ENCODE measurements at places on chromosomes 4 and X.

GRCh38 chr4:36326476-36327029, 45.1 kb downstream of the DTHD1 start:
- DNase-seq = no peak

- no peak for DNase-seq
Measured at GRCh38 chrX:130728208-130728607, 174.8 kb downstream of the ENOX2 start.

- DNase-seq = no peak
Measured at GRCh38 chr4:80535551-80535950, 200.0 kb downstream of the CFAP299 start.

GRCh38 chr4:6273661-6273990, 4.0 kb downstream of the WFS1 start:
- DNase-seq = no peak

GRCh38 chr4:173489514-173489913, 40.5 kb downstream of the HAND2 start:
- DNase-seq = no peak

DNA sequence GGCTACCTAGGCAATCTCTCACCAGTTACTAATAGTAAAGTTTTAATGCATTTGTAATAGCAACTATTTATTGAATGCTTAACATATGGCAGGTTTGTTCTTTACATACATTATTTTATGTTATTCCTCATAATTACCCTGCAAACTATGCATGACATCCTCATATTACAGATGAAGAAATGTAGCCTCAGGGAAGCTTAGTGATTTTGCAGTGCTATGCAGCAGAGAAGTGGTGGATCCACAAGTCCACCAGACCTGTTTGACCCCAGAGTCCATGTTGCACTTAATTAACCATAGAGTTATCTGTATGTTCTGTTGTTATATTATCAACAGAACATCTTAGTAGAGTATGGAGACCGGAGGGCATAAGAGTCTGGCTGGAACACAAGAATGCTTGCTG, 78.7 kb downstream of the TRPC5 start:
- DNase-seq = no peak

DNA sequence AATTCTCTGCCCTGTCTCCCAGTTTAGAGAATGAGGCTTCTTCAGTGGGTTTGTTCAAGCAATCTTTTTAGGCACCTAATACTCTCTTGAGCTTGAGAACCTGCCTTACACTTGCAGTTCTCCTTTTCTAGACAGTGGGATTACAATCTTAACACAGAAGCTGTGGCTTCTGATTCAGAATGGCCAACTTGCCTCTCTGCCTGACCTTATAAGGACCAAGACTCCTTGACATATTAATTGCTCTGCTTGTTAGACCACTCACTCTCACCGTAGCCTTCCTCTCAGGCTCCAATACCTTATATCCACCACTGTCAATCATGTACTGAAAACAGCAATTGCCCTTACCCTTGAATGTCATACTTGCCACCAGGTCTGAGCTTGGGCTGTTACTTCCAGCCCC, 338.7 kb upstream of the MAOA start:
- DNase-seq = no peak

DNA sequence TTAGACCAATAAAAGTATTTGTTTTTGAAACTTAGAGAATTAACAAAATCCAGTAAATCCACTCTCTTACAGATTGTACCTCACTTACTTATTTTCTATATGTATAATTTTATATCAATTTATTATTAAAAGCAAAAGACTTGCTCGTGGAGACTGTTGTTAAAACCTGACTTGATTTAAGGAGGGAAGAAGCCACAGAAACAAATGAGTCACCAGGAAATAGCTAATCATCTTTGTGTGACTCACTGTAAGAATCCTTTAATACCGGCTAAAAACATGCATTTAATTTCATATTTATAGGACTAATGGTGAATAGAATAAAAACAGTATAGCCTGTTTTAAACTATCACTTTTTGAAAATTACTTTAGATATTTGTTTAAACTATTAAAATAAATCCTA, 29.9 kb upstream of the UBE2NL start:
- no peak for DNase-seq

DNA sequence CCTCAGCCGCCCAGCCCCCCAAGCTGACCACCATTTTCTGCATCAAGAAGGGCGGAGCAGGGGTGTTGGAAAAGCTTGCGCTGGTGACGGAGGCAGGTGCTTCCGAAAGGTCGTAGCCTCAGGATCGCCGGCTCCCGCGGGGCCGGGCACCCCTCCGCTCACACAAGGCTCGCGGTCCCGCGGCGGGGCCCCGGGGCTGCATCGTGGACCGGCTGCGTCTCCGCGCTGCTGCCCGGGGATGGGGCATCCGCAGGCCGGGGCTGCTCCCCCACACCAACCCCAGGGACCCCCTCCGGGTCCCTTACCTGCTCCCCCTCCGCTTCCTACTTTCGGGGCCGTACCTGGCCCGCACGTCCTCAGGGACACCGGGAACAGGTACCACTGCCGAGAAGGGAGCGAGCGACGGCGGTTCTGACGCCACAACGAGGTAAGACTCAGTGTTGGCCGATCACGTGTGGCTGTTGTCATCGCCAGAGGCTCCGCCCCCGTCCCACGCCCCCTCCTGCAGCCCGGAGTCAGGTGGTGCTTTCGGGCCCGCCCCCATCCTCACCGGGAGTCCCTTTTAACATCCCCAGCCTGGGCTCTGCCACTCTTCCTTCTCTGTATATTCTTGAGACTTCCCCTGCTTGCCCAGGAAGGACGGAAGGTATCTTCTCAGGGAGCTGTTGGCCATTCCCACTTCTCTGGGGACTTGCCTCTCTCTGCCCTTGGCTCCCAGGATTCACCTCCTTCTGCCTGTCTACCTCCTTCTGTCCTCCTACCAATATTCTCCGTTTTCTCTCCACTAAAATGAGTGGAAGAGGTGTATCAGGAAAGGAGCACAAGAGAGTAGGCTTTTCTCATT, at the start of gene BEX2:
Gene BEX2, minus strand, starts transcription at position 436 of the 844 bp plus-strand sequence. CDS start 1,014 bp downstream, outside the sequence.
- DNase-seq = no peak

DNA sequence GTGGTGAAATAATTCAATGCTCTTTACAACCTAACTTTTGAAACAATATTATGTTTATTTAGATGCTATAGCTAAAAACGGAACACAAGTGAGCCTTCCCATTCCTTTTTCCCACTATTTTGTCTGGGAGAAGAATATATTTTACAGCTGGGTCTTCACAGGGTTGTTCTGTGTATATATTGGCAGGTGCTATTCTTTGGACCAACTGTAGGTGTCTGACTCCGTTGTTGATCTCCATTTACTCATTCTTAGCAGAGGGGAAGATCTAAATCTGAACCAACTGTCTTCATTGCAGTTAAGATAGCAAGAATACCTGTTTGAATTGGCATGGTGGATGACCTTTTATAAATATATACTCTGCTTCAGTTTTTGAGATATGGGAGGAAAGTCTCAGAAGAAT, 257.4 kb downstream of the CFAP299 start:
- no peak for DNase-seq

DNA sequence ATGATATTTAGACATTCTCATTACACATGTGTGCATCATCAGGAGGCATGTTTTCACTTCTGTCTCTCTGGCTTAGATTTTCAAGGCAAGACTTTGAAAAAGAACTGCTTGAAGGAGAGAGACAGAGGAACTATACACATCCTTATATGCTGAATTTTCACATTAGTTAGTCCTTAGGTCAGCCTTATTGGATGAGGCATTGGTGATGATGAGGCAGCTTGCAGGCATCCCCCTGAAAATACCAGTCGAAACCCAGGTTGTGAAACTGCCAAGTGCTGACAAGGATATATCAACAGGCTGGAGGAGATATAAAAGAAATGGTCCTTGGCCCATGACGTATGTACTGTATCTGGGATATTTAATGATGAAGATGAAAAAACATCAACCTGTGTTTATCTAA, 297.2 kb upstream of the AADAT start:
- no peak for DNase-seq

GRCh38 chr4:113499696-113500095, 261.8 kb downstream of the CAMK2D start:
- DNase-seq = no peak

DNA sequence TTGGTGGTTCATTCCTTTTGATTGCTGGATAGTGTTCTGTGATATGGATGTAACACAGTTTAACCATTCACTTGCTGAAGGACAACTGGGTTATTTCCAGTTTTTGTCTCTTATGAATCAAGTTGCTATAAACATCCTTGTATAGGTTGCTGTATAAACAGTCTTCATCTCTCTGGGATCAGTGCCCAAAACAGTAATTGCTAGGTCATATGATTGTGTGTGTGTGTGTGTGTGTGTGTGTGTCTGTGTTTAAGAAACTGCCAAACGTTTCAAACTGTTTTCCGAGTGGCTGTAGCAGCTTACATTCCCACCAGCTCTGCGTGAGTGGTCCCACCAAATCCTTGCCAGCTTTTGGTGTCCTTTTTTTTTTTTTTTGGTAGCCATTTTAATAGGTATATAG, 60.4 kb downstream of the F11 start:
- no peak for DNase-seq

DNA sequence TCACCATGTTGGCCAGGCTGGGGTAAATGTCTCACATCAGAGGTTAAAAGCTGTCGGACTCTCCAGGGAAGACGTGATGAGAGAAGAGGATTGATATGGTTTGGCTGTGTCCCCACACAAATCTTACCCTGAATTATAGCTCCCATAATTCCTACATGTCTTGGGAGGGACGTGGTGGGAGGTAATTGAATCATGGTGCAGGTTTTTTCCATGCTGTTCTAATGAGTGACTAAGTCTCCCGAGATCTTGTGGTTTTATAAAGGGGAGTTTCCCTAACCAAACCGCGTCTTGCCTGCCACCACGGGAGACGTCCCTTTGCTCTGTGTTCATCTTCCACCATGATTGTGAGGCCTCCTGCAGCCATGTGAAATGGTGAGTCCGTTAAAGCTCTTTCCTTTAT, 64.4 kb downstream of the ASMT start:
- no peak for DNase-seq

DNA sequence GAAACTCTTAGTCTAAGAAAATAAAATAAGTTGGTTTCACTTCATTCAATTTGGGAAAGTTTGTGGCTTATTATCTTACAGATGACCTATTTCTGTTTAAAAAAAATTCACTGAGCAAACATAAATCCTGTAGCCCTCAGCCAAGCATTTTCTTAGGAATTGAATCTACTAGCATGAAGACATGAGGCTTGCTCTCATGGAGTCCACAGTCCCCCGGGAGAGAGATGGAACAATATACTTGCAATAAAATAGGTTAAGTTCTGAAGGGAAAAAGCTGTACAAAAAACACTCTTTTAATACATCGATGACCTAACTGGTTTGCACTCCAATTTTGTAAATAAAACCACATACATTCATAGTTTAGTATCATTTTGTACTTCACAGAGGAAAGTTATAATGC, 642.6 kb upstream of the FAM241A start:
- DNase-seq = no peak

DNA sequence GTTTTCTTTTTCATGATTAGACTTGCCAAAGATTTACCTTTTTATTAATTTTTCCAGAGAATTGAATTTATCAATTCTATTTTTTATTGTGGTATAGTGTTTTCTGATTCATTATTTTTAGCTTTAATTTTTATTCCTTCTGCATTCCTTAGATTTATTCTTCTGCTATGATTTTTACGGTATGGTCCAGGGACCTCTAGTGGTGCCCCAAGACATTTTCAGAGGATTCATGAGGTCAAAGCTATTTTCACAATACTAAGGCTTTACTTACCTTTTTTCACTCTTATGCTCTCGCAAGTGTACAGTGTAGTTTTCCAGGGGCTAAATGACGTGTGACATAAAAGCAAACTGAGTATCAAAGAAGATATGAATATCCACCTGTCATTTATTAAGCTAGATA, 8.0 kb downstream of the RADX start:
- no peak for DNase-seq

DNA sequence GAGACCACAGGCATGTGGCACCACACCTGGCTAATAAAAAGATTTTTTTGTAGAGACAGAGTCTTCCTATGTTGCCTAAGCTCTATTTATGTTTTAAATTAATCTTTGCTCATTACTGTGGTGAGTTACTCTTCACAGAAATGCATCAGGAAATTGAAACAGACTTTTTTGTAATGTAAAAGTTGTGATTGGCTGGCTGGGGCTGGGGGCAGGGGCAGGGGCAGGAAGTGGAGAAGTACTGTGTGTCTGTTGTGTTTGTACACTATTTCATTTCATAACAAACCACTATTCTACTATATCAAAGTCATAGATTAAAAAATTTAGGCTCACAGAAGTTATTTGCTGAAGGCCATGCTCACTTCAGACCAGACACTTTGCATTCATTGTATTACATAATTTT, 19.1 kb upstream of the ABRAXAS1 start:
- DNase-seq = no peak

GRCh38 chrX:253451-254297, 27.5 kb upstream of the PLCXD1 start:
- no peak for DNase-seq

- DNase-seq = no peak
Measured at GRCh38 chr4:160110891-160111290, 1008.0 kb downstream of the RAPGEF2 start.

GRCh38 chr4:119097282-119097900, 38.2 kb upstream of the MYOZ2 start:
- no peak for DNase-seq

- DNase-seq = no peak
Measured at GRCh38 chr4:84901740-84902281, 64.7 kb downstream of the WDFY3 start.

DNA sequence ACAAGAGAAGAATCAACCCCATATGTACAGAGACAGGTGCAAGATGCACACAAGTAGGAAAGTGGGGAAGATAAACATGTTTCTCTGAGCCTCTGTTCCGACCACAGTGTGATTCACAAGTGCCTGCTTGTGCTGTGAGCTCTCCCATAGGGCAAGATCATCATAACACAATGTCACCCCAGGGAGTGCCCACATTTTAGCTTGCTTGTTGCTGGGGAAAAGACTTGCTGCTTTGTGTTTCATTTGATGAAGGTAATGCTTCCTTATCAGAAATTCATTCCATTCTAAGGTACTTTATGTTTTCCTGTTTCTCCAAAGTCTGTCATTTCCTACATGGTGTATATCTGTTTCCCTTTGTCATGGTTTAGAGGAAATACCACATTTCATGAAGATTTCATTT, 304.5 kb upstream of the DIPK2B start:
- DNase-seq = no peak

DNA sequence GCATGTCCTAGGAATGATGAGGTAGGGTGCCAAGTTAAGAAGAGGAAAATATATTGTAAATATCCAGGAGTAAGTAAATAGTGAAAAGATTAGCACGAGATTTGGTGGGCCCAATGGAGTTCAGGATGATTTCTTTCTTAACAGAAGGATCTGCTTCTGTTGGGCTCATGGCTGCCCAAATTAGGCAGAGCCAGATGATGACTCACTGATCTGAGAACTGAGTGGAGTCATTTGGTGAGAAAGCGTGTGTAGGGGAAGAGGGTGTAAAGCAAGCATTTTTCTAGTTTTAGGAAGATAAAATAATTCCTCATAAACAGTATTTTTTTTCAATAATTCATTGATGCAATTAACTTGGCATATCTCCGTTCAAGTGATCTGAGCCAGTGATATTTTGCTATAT, 1.6 kb downstream of the TBX22 start:
- DNase-seq = no peak

- no peak for DNase-seq
Measured at GRCh38 chrX:38095971-38096529, 89.7 kb downstream of the SYTL5 start.

- DNase-seq = no peak
Measured at GRCh38 chr4:152436384-152436783, 99.5 kb downstream of the FBXW7 start.

All from cortex of kidney (tissue), 1 donor.